ENCODE measurements at places on chromosomes 2 and 18.

GRCh38 chr2:239938651-239939486 lies 86.3 kb downstream of the NDUFA10 start:
- no peak for DNase-seq

DNA sequence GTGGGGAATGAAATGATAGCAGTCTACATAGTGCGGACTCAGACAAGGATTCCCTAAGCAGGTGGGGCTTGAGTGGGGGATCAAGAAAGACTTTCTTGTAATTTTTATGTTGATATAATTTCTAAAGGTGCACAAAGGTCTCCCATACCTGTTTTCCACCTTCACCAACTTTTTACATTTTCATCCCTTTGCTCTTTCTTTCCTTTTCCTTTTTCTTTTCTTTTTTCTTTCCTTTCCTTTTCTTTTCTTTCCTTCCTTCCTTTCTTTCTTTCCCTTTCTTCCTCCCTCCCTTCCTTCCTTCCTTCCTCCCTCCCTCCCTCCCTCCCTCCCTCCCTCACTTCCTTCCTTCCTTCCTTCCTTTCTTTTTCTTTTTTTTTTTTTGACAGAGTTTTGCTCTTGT lies 10.1 kb upstream of the TRMT61B start:
- no peak for DNase-seq

- no peak for DNase-seq
These were observed 7.8 kb upstream of the OR6B3 start for GRCh38 chr2:240060977-240061591.

DNA sequence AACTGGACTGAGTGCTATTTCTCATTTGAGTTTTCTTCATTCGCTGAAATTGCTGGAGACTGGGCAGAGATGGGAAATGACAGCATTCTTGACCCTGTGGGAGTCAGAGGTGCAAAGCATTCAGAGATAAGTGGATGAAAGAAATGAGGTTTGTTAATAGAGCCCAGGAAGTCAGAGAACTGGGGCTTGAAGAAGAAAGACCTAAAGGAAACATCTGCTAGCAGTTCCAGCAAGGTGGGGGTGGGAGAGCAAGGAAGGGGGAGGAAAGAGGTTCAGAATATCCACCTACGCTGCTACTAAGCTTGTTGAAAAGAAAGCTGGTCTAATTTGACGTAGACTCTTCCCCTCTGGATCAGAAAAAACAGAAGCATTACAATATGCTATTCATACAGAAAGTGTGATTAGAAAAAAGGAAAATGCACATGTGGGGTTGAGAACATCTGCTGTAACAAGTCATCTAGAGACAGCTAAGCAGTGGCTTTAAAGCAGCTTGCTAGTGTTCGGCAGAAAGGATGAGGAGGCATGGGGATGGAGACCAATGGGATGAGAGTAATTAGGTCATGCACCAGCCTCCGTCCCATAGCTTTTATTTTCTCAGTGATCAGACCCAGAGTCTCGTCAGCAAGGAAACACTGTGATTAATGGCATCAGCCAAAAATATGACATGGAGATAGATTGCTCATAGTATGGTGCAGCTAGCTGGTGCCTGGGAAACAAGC lies 29.7 kb downstream of the NAB1 start:
- DNase-seq: no peak

DNA sequence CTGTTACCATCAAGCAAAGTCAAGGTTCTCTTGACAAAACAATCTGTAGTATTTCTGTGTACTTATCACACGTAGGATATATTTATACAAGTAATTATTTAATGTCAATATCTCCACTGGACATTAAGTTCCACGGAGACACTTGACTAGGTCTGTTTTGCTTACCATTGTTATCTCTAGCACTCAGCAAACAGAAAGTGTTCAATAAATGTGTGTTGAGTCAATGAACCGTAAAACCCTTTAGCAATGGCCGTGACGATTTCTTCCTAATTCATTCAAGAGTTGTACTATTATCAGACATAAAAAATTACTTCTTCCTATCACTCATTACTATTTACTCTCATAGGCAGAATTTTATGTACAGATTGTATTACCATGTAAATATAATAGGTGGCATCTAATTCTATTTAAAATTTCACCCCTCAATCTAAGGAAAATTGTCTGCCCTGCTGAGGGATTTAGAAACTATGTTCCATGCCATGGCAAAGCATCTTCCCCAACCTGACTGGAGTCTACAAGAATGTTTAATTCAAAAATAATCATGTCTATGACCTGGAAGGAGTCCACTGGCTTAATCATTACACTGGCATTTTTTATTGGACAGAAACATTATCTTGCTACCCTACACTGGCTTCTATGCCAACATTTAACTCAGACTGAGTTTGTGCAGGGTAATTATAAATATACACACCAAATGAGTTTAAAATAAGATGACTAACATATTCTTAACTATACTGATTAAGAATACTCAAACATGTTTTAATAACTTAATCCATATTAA lies 301.9 kb downstream of the ZEB2 start:
- DNase-seq: no peak

DNA sequence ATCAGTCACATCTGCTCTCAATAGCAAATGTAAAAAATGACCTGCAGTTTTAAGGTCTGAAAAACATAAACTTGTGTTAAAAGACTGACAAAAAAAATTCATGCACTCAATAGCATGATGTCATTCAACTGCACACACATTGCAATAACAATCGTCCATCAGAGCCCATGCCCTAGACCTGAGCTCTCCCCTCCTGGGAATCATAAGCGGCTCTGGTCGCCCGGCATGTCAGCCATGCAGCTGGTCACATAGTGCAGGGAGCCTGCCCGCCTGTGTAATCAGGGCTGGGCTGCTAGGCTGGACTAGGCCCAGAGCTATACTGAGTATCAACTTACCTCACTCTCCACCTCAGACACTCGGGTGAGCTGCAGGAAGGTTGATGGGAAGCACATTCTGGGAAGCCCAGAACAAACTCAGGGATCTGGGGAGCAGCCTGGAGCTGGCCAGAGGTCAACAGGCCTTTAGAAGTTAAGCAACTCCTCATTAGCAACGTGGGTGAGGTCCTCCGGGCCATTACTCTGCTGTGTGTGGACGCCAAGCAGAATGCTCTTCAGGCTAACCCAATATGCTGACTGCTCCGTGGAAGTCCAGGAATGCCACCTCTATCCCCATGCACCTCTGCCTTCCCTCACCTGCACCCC lies 165.5 kb downstream of the TTC32 start:
- no peak for DNase-seq

DNA sequence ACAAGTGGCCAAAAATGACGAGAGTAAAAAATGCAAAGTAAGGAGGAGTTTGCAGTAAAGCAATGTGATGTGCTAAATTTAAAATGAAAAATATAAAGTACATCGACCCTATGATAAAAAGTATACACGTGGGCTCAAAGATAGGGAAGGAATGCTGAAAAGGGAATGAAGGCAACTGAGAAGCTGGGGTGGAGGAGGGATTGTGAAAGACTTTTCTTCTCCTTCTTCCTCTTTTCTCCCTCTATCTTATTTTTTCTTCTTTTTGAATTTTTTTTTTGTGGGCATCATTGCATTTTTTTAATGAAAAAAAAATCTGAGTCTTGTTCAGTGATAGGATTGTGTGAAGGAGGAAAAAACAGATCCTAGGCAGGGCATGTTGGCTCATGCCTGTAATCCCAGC lies 57.6 kb upstream of the STK17B start:
- no peak for DNase-seq

- DNase-seq: no peak
These were observed 97.4 kb downstream of the DDX1 start for GRCh38 chr2:15688924-15689568.

DNA sequence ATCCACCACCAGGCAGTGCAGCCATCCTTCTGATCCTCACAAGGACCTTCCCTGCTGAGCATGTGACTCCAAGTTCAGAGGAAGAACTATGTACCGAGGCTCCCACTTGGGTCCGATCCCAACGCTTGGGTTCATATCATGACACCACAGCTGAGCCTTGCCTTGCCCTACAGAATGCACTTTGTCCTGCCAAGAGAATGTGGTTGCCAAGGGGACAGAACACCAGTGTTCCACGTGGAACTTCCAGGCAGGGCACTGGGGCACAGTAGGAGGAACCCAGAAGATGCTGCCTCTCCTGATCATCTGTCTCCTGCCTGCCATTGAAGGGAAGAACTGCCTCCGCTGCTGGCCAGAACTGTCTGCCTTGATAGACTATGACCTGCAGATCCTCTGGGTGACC lies at the start of gene TEX51:
Gene TEX51 (plus strand): TSS at position 255 of the 400 bp plus-strand sequence. CDS start 29 bp downstream, at position 284.
- no peak for DNase-seq

- DNase-seq: no peak
These were observed 995 bp upstream of the RTN4 start for GRCh38 chr2:55051026-55051866.

DNA sequence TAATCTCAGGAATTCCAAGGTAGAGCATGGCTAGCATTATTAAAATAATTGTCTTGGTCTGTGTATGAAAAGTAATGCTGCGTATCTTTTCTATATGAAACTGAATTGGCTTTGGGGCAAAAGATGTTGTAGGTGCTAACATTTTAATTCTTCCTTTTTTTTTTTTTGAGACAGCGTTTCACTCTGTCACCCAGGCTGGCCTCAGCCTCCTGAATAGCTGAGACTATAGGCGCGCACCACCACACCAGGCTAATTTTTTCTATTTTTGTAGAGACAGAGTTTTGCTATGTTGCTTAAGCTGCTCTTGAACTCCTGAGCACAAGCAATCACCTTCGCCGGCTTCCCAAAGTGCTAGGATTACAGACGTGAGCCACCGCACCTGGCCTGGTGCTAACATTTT lies 172.6 kb upstream of the STON1 start:
- DNase-seq: no peak

- no peak for DNase-seq
These were observed 110.2 kb downstream of the CABLES1 start for GRCh38 chr18:23245461-23245860.

DNA sequence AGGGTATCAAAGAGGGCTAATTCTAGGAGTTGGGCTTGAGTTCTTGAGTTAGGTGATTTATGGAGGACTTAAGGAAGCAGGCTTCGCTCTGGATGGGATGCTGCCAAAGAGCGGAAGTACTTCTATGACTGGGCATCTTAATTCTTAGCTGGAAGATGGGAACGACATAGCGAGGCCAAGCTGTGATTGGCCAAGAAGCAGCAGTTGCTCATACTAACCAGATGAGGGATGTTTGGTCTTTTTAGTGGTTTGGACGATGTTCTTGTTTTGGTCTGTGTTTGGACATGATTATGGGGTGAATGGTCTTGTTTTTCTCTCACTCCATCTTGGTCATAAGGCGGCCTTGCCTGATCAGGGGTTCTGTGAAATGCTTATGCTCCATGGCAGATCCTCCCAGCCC lies 133.7 kb downstream of the MSH2 start:
- no peak for DNase-seq

Measured in T-helper 2 cell (primary cell).